ENCODE measurements at places on chromosomes 1 and 21. TPM values are rescaled to one million over a fixed set of nuclear protein-coding genes. Genes with fewer than 3 reads are reported as not detected.

- H3K27ac ChIP-seq = peak overlapping the region; percentile 77
- no peak overlapping the region for H3K4me3 ChIP-seq
- peaks cover 25% of the 10 kb centered on the region for H3K36me3 ChIP-seq
- no peak for DNase-seq
- peaks cover 23% of the 10 kb centered on the region for H3K4me1 ChIP-seq
These were observed 28.0 kb upstream of the EVA1B start for GRCh38 chr1:36351227-36351977.

DNA sequence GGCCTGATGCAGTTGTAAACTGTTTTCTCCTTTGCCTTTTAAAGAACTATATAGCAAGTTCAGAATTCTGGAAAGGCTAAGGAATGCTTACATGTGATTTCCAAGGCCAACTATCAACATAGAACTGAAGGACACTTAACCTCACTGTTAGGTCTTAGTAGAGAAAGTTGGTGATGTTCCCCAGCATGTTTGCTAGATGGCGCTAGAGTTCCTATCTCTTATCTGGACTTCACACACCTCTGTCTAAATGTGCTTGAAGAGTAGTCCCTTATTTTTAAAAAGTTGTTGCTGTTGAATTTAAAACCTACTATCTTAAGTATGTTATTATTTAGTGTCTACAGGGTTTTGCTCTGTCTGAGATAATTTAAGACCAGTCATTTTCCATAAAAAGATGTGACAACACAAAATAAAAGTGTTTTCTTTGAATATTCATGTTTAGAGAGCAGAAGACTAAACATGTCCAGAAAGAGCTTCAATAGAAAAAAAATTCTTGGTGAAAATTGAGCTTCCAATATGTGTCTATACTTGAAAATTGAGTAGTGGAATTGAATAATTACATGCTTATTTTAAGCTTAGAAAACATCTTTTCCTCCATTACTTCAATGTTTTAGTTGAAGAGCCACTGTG is 237.3 kb downstream of the S1PR1 start:
- no peaks in the 10 kb centered on the region for H3K27me3 ChIP-seq
- no peak overlapping the region for H3K27ac ChIP-seq
- H3K4me1 ChIP-seq = peaks cover 7% of the 10 kb centered on the region
- peaks cover 5% of the 10 kb centered on the region for H3K36me3 ChIP-seq
- DNase-seq = no peak

GRCh38 chr1:243798726-243799125 is 51.3 kb downstream of the AKT3 start:
- H3K27ac ChIP-seq = no peak overlapping the region
- no peak overlapping the region for H3K4me3 ChIP-seq
- no peaks in the 10 kb centered on the region for H3K27me3 ChIP-seq
- H3K4me1 ChIP-seq = peaks cover 6% of the 10 kb centered on the region
- peaks cover 7% of the 10 kb centered on the region for H3K36me3 ChIP-seq

GRCh38 chr1:204265665-204266064 is 51.9 kb upstream of the GOLT1A start:
- H3K36me3 ChIP-seq = no peaks in the 10 kb centered on the region
- H3K27me3 ChIP-seq = no peaks in the 10 kb centered on the region
- no peaks in the 10 kb centered on the region for H3K4me1 ChIP-seq
- no peak overlapping the region for H3K27ac ChIP-seq
- DNase-seq = no peak

DNA sequence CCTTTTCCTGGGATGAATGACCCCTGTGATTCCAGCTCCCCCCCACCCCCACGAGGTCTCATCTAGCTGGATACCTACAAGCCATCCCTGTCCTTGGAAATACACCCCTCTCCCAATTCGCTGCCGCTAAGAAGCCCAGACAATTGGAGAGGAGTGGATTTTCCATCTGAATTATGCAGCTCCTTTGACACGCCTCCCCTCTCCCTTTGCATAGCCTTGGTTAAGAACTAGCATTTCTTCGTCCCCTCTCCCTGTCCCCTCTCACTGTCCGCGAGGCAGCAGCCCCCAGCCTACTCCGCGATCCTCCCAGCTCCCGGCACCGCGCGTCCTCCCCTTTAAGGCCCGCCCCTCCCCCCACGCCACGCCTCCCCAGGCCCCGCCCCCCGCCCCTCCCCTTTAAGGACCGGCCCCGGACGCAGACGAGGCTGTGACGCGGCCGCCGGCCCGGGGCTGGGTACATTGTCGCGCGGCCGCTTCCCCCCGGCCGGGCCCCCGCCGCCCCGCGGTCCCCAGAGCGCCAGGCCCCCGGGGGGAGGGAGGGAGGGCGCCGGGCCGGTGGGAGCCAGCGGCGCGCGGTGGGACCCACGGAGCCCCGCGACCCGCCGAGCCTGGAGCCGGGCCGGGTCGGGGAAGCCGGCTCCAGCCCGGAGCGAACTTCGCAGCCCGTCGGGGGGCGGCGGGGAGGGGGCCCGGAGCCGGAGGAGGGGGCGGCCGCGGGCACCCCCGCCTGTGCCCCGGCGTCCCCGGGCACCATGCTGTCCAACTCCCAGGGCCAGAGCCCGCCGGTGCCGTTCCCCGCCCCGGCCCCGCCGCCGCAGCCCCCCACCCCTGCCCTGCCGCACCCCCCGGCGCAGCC is at the start of gene MAPKAPK2:
TSS of gene MAPKAPK2 (plus strand) at position 428 of the 856 bp plus-strand sequence. CDS start at position 753, 325 bp downstream.
- DNase-seq = peak; percentile 83
- H3K4me3 ChIP-seq = peak within 1 kb of the TSS; percentile 92
- peaks cover 2% of the 10 kb centered on the region for H3K36me3 ChIP-seq
- peaks cover 27% of the 10 kb centered on the region for H3K4me1 ChIP-seq
- H3K27ac ChIP-seq = peak within 1 kb of the TSS; percentile 97
- peaks cover 17% of the 10 kb centered on the region for H3K27me3 ChIP-seq

- peaks cover 76% of the 10 kb centered on the region for H3K4me1 ChIP-seq
- H3K27me3 ChIP-seq = no peaks in the 10 kb centered on the region
- DNase-seq = no peak
- H3K27ac ChIP-seq = peak overlapping the region; percentile 78
- peak overlapping the region; percentile 71 for H3K4me3 ChIP-seq
- peaks cover 4% of the 10 kb centered on the region for H3K36me3 ChIP-seq
These were observed 17.5 kb downstream of the NEK7 start for GRCh38 chr1:198174297-198174696.

GRCh38 chr1:31674626-31675025 is 29.2 kb downstream of the COL16A1 start:
- peaks cover 21% of the 10 kb centered on the region for H3K27me3 ChIP-seq
- no peak overlapping the region for H3K4me3 ChIP-seq
- no peak overlapping the region for H3K27ac ChIP-seq
- H3K36me3 ChIP-seq = no peaks in the 10 kb centered on the region
- H3K4me1 ChIP-seq = peaks cover 5% of the 10 kb centered on the region

Gene C1orf115
- total RNA-seq = 0.25 TPM

Gene ERICH3
- total RNA-seq = not detected

Gene ADGRL2
- not detected for total RNA-seq

Gene IL6R
- total RNA-seq = 6.3 TPM

Gene RPTN
- not detected for total RNA-seq

Data from activated naive CD8-positive, alpha-beta T cell treated with anti-CD3 and anti-CD28 coated beads, Interleukin-2, amount 10 ng/mL, durations not matched to agents 7 days and 5 days (primary cell).